Kidney tubule cell (primary cell): ENCODE measurements at places on chromosomes 13 and 19.

DNA sequence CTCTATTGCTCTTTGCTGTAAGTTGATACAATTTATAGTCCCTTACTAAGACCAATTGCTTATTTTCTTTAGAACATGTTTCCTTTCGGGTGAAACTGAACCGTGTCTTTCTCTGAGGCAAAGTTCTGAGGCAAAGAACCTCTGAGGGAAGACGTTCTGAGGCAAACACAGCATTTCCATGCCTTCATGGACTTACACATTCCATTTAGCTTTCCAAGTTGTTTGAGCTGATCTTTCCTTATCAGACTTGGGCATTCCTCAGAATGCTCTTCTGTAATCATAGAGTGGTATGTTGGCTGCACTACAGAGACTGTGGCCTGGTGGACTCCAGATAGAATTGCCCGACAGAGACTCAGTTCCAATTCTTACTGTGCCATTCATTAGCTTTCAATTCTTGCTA, 579.1 kb downstream of the KCTD12 start:
- DNase-seq: no peak

- DNase-seq: no peak
These were observed 314.8 kb downstream of the PCDH17 start for GRCh38 chr13:57946361-57946760.

DNA sequence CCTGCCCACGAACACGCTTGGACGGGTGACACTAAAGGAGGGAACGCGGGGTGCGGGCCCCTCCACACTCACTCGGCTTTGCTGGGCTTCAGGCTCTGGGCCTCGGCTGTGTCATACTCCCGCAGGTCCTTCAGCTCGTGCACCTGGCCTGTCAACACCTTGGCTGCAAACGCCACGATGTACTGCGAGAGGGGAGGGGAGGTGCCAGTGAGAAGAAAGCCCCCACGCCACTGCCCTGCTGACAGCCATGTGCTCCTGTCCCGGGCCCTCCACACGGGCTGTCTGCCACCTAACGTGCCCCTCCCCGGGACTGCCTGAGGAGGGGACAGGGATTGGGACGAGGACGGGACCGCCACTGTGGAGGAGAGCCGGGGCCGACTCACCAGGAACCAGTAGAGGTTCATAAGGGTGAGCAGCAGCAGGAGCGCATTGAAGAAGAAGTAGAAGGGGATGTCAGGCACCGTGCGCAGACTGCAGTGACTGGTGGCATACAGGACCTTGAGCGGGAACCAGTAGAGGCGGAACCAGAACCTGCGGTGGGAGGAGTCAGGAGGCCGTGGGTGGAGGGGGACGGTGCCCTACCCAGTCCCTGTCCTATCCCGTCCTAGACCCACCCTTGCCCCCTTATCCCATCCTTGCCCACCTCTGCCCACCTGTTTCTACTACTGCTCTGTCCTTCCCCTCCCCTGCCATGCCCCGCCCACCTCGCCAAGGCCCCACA, 16.9 kb downstream of the CERS1 start:
- DNase-seq: no peak

DNA sequence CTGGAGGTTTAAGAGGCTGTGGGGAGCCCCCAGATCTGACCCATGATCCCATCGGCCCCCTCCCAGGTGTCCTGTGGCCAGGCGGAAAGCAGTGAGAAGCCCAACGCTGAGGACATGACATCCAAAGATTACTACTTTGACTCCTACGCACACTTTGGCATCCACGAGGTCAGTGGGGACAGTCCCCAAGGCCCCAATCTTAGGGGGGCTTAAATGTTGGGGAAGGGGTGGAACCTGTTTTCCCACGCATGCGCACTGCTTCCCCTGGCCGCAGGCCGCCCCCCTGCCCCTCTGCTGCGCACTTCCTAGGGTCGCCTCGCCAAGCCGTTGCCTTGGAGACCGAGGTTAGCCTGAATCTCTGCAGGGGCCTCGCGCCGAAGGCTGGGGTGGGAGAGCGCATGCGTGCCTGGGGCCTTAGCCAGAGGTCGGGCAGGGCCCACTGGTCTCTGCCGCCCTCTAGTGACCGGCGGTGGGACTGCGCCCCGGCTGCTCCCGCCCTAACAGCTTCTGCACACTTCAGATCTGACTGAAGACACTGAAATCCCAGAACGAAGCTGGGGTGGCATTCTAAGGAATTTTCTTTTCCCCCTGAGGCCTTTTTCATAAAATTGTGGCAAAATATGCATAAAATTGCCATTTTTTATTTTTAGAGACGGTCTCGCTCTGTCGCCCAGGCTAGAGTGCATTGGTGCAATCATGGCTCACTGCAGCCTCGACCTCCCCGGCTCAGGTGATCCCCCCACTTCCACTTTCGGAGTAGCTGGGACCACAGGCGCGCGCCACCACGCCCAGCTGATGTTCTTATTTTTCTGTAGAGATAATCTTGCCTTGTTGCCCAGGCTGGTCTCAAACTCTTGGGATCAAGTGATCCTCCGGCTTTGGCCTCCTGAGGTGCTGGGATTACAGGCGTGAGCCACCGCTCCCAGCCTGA, 3.6 kb downstream of the PRMT1 start:
- peak; percentile 85 for DNase-seq

GRCh38 chr13:72805676-72806346, 23.9 kb downstream of the PIBF1 start:
- DNase-seq: no peak

DNA sequence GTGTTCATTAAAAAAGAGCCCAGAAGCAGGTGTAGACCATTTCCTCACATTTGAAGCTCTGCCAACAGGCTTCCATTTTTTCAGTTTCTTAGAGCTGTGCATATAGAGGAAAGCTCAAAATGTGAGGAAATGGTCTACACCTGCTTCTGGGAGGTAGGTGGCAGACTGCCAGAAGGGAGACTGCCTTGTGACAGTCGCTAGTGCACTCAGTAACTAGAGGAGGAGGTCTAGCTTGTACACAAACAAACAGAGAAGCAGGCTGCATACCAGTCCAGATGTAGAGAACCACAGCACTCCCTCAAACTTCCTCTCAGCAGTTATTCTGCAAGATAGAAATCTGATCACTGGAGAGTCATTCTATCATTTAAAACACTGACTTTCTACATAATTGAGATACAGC, 800.2 kb downstream of the EFNB2 start:
- DNase-seq: no peak

GRCh38 chr19:28171983-28172382, 1041.0 kb downstream of the UQCRFS1 start:
- peak; percentile 73 for DNase-seq

- DNase-seq: peak; percentile 17
These were observed 766.1 kb upstream of the GPC6 start for GRCh38 chr13:92460479-92460878.

- no peak for DNase-seq
These were observed 116.3 kb upstream of the SOX1 start for GRCh38 chr13:111950697-111951096.

GRCh38 chr13:93881411-93881810, 598.1 kb downstream of the DCT start:
- DNase-seq: no peak
